ENCODE measurements at places on chromosomes 4 and X. TPM values are rescaled to one million over a fixed set of nuclear protein-coding genes. Genes with fewer than 3 reads are reported as not detected.

Gene DIPK2B
- total RNA-seq, result 12.2 TPM

Gene BEND4
- total RNA-seq, result under 0.01 TPM

Gene DCLK2
- total RNA-seq, result 11.7 TPM

DNA sequence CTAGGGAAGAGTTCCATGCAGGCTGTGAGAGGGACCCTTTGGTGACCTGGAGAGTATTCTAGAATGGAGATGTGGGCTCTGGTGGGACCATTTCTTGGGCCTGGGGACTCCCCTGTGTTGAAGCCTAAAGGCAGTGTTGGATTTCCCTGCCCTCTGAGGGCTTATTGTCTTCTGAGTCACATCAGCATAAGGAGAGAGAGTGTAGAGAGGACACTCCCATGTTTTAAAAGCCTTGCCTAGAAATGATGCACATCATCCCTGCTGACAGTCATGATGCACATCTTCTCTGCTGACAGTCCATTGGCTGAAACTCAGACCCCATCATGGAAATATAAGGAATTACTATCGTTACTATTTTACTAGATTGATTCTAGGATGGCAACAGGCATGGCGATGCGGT, 51.9 kb downstream of the FAM114A1 start:
- no peak for DNase-seq

Gene CYTL1
- 8.9 TPM for total RNA-seq

GRCh38 chr4:7687796-7688195, 251.9 kb downstream of the AFAP1 start:
- DNase-seq, result no peak

Gene ARMCX2
- total RNA-seq, result 40.1 TPM

DNA sequence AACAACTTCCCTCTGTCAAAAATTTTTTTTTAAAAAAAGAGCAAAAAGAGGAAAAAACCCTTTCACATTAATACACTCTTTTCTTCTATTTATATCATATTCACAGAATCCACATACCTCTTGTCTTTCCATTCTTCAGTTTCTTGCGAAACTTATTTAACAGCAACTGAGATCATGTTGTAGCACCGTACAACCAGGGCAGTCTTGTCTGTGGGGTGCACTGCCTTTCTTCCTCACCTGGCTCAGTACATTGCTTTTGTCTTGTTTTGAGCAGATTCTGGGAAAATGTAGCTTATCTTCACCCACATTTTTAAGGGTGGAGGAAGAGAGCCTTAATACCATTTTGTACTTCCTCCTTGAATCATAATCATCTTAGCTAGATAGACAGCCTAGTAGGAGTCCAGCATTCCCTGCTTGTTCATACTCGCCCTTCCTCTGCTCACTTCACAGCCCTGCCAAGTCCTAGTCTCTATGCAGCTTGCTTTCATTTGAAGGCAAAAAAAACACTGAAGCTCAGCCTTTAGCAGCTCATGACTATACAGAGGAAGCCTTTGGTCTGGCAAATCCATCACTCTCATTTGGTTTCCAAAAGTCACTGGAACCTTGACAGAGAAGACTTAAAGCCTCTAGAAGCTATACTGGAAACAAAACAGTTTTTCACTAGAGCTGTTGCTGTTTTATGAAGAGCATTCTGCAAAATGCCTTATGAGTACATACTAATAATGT, 140.6 kb upstream of the BANK1 start:
- DNase-seq, result no peak

- no peak for DNase-seq
Measured at GRCh38 chrX:68721546-68721945, 74.1 kb downstream of the STARD8 start.

Gene RASSF6
- 0.89 TPM for total RNA-seq

GRCh38 chr4:159563257-159563656, 460.4 kb downstream of the RAPGEF2 start:
- no peak for DNase-seq

DNA sequence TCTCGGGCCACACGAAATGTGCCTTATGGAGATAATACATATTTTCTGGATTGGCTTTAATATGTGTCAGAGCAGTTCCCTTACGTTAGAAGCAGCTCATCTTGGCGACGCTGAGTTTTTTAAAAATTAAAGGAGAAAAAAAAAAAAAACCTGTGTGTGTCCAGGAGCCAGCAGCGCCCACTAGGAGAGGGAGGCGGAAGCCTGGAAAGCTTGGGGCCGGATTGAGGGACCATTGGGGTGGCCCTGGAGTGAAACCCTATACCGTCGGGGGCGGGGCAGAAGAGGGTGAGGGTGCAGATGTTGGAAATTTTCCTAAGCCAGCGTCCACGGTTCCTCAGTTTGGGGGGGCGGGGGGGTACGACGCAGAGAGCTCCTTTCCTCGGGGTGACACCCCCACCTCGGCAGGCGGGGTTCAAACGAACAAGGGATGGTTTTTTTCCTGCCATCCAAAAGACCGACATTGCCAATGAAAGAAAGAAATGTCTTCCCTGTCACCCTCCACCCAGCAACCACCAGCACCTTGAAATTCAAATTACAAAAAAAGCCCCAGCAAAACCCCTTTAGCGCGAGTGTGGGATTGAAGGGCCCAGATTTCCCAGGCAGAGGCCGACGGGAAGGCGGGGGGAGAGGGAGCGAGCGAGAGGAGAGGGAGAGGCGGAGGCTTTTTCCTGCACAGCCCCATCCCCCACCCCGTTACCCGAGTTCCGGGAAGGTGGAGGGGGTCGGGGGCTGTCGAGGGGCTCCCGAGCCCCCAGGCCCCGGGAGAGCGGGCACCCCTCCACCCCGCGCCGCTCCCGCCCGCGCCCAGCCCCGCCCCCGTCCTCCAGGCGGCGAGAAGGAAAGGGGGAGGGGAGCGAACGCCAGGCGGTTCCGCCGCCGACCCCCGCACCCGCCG, 859 bp downstream of the SMARCA1 start:
- DNase-seq, result peak; percentile 31

DNA sequence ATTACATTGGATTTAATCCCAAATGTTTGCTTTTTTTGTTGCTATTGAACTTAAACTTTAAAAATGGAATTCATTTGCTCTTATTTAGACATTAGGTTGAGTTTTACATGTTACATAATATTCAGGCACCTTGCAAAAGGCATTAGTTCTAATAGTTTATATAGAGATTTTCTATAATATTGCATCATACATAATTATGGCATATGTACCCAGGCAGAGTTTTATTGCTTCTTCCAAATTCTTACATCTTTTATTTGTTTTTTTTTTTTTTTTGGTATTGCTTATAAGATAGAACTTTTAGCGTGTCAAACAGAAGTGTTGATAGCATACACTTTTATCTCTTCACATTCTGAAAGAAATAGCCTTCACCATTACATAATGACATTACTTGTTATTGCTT, 487.7 kb downstream of the GABRG1 start:
- DNase-seq, result no peak

GRCh38 chrX:135345107-135345589, 35.9 kb downstream of the ETDC start:
- DNase-seq, result peak; percentile 3

- no peak for DNase-seq
Measured at GRCh38 chrX:33987458-33987857, 144.7 kb downstream of the FAM47A start.

GRCh38 chr4:148109216-148109615, 333.0 kb downstream of the NR3C2 start:
- DNase-seq, result no peak

Gene SEL1L3
- 13.0 TPM for total RNA-seq

Gene FUNDC1
- total RNA-seq, result 12.3 TPM

DNA sequence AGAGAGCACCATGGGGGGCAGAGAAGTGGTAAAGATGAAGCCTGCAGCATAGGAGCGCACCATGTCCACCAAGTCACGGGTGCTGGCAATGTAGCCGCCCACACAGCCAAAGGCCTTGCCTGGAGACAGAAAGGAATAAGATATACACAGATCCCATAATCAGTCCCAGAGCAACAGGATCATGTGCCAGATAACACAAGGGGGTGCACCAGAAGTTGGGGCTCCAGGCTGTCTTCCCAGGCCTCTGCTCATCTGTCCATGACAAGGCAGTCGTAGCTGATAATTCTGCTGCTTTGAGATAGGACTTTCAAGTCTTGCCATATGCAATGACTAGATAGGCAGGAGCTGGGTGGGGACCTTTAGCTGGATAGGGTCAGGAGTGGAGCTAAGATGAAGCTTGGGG, 14.7 kb downstream of the APEX2 start:
- no peak for DNase-seq

DNA sequence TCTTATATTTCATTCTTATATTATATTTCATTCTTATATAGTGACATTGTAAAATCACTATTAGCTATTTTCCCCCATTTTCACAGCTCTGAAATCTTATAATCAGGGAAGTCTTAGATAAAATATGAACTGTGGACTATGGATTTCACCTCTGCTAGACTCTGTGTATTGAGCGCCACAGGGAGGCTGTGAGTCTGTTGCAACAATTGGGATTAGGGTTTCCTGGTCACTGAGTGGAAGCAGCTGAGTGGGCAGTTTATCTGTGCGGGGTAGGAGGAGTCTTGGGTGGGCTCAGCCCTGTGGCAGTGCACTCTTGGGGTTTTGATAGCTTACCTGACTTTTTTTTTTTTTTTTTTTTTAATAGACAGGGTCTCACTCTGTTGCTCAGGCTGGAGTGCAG, 249.5 kb downstream of the PTTG2 start:
- no peak for DNase-seq

DNA sequence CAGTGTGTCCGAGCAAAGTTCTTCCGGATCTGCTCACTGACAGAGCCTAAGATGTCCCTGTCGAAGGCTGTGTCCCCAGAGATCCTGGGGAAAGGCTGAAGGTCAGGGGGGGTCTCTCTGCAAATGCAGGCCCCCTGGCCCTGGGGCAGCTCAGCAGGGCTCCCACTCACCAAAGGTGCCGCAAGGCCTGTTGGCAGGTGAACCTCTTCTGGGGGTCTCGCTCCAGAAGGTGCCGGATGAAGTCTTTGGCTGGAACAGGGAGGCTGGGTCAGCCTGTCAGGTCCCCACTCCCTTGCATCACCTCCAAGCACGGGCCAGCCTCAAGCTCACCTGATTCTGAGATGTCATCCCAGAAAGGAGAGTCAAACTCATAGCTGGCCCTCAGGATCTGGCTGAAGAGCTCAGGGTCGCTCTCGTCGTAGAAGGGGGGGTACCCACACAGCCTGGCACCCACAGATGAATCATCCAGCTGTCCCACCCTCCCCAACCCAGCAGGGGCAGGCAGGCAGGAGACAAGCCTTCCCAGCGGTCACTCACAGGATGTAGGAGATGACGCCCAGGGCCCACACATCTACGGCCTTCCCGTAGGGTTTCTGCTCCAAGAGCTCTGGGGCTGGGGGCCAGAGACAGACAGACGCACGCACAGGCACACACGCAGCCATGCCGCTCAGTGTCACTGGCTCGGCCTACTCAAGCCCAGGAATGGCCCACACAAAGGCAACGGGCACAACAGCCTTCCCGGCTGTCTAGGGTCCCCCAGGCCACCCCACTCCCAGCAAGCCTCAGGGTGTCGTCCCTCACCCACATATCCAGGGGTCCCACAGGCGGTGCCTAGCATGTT, 2.6 kb downstream of the PNCK start:
- no peak for DNase-seq

- DNase-seq, result peak; percentile 2
Measured at GRCh38 chr4:127251423-127251822, 381.3 kb upstream of the INTU start.

GRCh38 chr4:17260166-17260907, 251.6 kb downstream of the QDPR start:
- DNase-seq, result no peak

Gene TIGD4
- 0.99 TPM for total RNA-seq

- DNase-seq, result no peak
Measured at GRCh38 chr4:181416966-181417365, 826.2 kb upstream of the TENM3 start.

GRCh38 chr4:155353923-155354540, 22.7 kb downstream of the MAP9 start:
- DNase-seq, result peak; percentile 51

GRCh38 chr4:182808673-182809416, 108.3 kb downstream of the DCTD start:
- DNase-seq, result no peak

DNA sequence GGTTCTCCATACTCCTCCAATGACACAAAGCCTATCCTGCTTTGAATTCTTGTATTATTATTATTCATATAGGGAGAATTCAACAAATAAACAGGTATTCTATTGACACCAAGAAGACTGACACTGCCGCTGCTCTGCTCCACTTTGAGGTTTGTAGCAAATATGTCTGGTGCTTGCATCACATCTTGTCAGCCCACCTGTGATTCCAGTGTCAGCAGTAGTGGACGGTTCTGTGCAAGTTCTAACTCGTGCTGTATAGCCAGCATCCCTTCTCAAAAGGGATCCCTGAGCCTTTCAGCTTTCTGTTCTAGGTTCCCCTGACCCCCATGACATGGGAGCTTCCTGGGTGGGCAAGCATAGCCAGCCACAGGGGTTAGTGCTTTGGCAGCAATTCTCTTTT, 296.0 kb upstream of the FTHL17 start:
- no peak for DNase-seq

- no peak for DNase-seq
Measured at GRCh38 chr4:48262926-48263325, 6.7 kb downstream of the TEC start.

DNA sequence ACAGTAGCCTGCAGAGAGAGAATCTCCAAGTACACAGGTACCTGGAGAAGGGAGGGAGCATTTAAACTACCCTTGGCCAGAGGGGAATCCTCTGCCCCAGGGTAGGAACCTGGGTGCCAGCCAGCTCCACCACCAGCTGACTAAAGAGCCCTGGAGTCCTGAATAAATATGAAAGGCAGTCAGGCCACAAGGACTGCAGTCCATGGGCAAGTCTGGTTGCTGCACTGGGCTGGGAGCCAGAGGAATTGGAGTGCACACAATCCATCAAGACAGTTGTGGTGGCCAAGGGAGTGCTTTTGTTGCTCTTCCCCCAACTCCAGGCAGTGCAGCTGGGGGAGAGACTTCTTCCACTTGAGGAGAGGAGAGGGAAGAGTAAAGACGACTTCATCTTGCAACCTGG, 172.5 kb downstream of the HNRNPD start:
- DNase-seq, result no peak

Gene SLC9B1
- 7.2 TPM for total RNA-seq

DNA sequence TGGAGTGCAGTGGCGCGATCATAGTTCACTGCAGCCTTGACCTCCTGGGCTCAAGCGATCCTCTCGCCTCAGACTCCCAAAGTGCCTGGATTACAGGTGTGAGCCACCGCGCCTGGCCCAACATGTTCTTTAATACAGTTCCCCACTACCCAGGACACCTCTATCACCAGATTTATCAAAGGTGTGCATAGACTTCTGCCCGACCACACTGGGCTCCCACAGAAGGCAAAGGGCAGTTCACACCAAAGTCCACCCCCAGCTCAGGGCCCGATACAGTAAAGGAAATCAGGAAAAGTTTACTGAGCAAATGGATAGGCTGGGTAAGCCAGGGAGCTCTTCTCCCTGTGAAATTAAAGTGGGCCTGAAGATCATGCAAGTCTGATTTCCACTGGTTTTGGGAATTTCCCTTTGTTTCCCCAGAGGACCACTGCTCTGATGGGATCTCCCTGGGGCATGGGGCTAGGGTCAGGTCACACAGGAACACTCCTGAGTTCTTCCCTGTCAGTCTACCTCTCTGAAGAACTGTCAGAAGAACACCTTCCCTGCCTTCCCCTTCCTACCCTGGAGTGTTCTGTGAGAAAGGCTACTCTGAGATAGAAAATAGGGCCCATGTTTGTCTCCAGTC, 17.7 kb upstream of the PIM2 start:
- no peak for DNase-seq

- DNase-seq, result no peak
Measured at GRCh38 chr4:7822137-7822505, 117.5 kb downstream of the AFAP1 start.
